ENCODE measurements at places on chromosomes 6 and 20. TPM values are rescaled to one million over a fixed set of nuclear protein-coding genes. Genes with fewer than 3 reads are reported as not detected.

Gene FAM83D
- total RNA-seq, result 0.79 TPM

Gene SASH1
- 148 TPM for total RNA-seq

DNA sequence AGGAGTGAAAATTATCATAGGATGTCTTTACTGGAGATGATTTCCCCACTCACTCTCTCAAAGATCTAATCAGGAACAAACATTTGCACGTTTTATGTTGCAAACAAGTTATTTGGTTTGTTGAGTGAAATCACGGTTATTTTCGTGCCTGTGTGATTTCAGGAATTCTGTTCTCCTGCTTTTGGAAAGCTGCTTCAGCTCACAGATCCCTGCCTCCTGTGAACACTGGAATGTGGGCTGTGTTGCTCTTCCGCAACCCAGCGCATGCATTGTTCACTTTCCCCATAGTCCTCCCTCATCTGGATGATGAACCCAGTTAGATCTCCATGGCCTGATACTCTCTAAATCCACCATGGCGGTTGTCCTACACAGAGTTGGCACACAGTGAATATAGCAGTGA lies 91.0 kb downstream of the PLEKHG1 start:
- H3K27me3 ChIP-seq, result no peaks in the 10 kb centered on the region
- no peak overlapping the region for H3K4me3 ChIP-seq
- no peak for DNase-seq
- H3K4me1 ChIP-seq, result peaks cover 4% of the 10 kb centered on the region

GRCh38 chr6:150250826-150251225 lies 108.0 kb downstream of the PPP1R14C start:
- H3K27me3 ChIP-seq, result no peaks in the 10 kb centered on the region
- H3K27ac ChIP-seq, result no peak overlapping the region
- no peaks in the 10 kb centered on the region for H3K36me3 ChIP-seq
- DNase-seq, result peak; percentile 66

- no peak for DNase-seq
- peaks cover 5% of the 10 kb centered on the region for H3K4me1 ChIP-seq
- H3K27ac ChIP-seq, result no peak overlapping the region
- no peaks in the 10 kb centered on the region for H3K27me3 ChIP-seq
These were observed 11.4 kb downstream of the IYD start for GRCh38 chr6:150380256-150380655.

DNA sequence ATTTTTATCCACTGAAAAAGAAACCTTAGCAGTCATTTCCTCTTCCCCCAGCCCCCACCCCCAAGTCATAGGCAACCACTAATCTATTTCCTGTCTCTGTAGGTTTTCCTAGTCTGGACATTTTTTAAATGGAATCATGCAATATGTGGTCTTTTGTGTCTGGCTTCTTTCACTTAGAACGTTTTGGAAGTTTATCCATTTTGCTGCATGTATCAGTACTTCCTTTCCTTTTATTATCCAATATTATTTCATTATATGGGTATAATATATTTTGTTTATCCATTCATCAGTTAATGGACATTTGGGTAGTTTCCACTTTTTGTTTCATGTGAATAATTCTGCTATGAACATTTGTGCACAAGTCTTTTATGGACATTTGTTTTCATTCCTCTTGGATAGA lies 99.3 kb upstream of the BMP5 start:
- H3K27ac ChIP-seq, result no peak overlapping the region
- H3K27me3 ChIP-seq, result no peaks in the 10 kb centered on the region
- H3K36me3 ChIP-seq, result no peaks in the 10 kb centered on the region
- no peak for DNase-seq
- no peak overlapping the region for H3K4me3 ChIP-seq

GRCh38 chr6:155442562-155442961 lies 13.1 kb downstream of the NOX3 start:
- no peak overlapping the region for H3K4me3 ChIP-seq
- H3K36me3 ChIP-seq, result no peaks in the 10 kb centered on the region
- no peak overlapping the region for H3K27ac ChIP-seq
- no peaks in the 10 kb centered on the region for H3K27me3 ChIP-seq
- DNase-seq, result no peak
- H3K4me1 ChIP-seq, result no peaks in the 10 kb centered on the region

DNA sequence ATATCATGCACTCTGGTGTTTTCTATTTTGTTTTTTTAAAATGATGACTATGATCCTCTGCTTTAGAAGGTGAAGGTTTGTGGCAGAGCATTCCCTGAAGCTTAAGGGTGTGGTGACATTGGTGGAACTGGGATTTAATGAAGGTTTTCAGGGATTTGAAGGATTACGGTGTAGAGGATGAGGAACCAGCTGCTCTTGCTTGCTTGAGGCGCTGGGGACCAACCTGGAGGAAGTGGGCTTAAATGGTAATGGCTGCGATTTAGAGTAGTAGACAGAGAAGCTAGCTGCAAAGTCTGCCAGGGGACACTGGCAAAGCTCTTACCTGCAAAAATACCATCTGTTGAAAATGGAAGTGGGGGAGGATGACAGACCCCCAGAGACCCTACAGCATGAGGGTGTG lies 241.8 kb downstream of the CLIC5 start:
- H3K27me3 ChIP-seq, result no peaks in the 10 kb centered on the region
- no peak overlapping the region for H3K27ac ChIP-seq
- no peaks in the 10 kb centered on the region for H3K4me1 ChIP-seq
- no peak overlapping the region for H3K4me3 ChIP-seq
- DNase-seq, result no peak
- H3K36me3 ChIP-seq, result no peaks in the 10 kb centered on the region

DNA sequence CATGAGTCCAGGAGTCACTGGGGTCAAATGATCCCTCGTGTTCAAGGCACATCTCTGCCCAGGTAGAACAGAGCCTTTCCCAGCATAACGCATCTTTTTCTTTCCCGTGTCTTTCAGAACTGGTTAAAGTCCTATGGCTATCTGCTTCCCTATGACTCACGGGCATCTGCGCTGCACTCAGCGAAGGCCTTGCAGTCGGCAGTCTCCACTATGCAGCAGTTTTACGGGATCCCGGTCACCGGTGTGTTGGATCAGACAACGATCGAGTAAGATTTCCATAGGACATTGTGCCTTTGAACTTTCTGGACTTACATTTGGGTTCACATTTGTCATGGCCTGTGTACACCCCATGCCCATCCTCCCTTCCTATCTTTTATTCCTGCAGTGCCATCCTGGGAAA lies 20.2 kb downstream of the MMP24 start:
- no peak overlapping the region for H3K27ac ChIP-seq
- H3K4me3 ChIP-seq, result no peak overlapping the region
- DNase-seq, result no peak
- no peaks in the 10 kb centered on the region for H3K27me3 ChIP-seq
- no peaks in the 10 kb centered on the region for H3K36me3 ChIP-seq
- no peaks in the 10 kb centered on the region for H3K4me1 ChIP-seq

Gene GLYATL3
- total RNA-seq, result not detected

GRCh38 chr20:2156666-2157624 lies 55.3 kb downstream of the STK35 start:
- H3K4me1 ChIP-seq, result no peaks in the 10 kb centered on the region
- H3K36me3 ChIP-seq, result no peaks in the 10 kb centered on the region
- no peak for DNase-seq
- H3K4me3 ChIP-seq, result no peak overlapping the region

Gene PTK6
- 1.1 TPM for total RNA-seq

GRCh38 chr6:154356690-154357089 lies at the start of gene IPCEF1:
Gene IPCEF1 (minus strand): TSS chr6:154356803. CDS start chr6:154265947, 90,856 bp downstream.
- no peaks in the 10 kb centered on the region for H3K36me3 ChIP-seq
- H3K4me3 ChIP-seq, result no peak within 1 kb of the TSS
- no peak for DNase-seq

GRCh38 chr20:46787991-46788762 lies 78.7 kb downstream of the SLC2A10 start:
- no peaks in the 10 kb centered on the region for H3K4me1 ChIP-seq
- no peaks in the 10 kb centered on the region for H3K36me3 ChIP-seq
- H3K27ac ChIP-seq, result no peak overlapping the region
- DNase-seq, result no peak

GRCh38 chr6:145327586-145327985 lies 407.7 kb downstream of the EPM2A start:
- H3K27ac ChIP-seq, result no peak overlapping the region
- no peak for DNase-seq
- no peaks in the 10 kb centered on the region for H3K27me3 ChIP-seq
- H3K36me3 ChIP-seq, result no peaks in the 10 kb centered on the region

- no peaks in the 10 kb centered on the region for H3K4me1 ChIP-seq
- H3K27ac ChIP-seq, result no peak overlapping the region
- no peaks in the 10 kb centered on the region for H3K36me3 ChIP-seq
- H3K4me3 ChIP-seq, result no peak overlapping the region
These were observed 154.1 kb upstream of the MMS22L start for GRCh38 chr6:97437087-97437486.

DNA sequence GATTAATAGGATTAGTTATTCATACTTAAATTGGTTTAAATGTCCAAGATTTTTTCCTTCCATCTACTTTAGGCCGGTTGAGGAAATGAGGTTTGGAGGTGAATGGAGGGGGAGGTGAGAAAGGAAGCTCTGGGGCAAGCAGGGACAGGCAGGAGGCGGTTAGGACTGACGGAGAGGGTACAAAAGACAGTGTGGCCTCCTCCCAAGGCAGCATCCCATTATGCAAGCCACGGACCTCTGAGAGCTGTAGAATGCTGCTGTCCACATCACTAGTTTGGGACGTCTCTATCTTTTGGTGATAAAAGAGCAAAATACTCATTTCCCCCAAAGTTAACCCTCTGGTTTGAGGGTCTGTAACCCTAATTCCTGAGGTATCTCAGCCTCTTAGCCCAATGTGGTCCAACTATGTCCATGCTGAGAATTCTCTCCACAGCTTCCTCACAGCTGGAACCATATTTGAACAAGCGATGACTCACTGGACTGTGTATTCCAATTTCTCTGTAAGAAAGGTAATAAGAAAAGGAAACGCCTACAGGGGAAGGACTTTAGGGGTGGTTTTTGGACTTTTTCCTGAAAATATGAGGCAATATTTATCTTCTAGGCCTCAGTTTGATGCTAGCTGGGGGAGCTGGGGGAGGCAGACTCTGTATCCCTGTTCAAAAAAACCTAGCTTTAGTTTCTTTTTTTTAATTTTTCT lies 172.2 kb downstream of the TFAP2B start:
- H3K4me3 ChIP-seq, result no peak overlapping the region
- no peaks in the 10 kb centered on the region for H3K4me1 ChIP-seq
- H3K36me3 ChIP-seq, result no peaks in the 10 kb centered on the region
- H3K27me3 ChIP-seq, result no peaks in the 10 kb centered on the region

- no peaks in the 10 kb centered on the region for H3K36me3 ChIP-seq
- peak; percentile 52 for DNase-seq
- no peaks in the 10 kb centered on the region for H3K4me1 ChIP-seq
- H3K4me3 ChIP-seq, result no peak overlapping the region
- no peak overlapping the region for H3K27ac ChIP-seq
These were observed 194.2 kb upstream of the ZNF184 start for GRCh38 chr6:27667016-27667656.

- no peak overlapping the region for H3K4me3 ChIP-seq
- H3K36me3 ChIP-seq, result no peaks in the 10 kb centered on the region
- DNase-seq, result no peak
- no peak overlapping the region for H3K27ac ChIP-seq
- H3K4me1 ChIP-seq, result no peaks in the 10 kb centered on the region
- no peaks in the 10 kb centered on the region for H3K27me3 ChIP-seq
These were observed 142.9 kb downstream of the HIVEP2 start for GRCh38 chr6:142802124-142802523.

All from kidney (tissue), 22 donors.